Activated CD8-positive, alpha-beta T cell treated with anti-CD3 and anti-CD28 coated beads, Interleukin-2, amount 10 ng/mL, durations not matched to agents 7 days and 5 days (primary cell): ENCODE measurements at places on chromosomes 13 and 19. TPM values are rescaled to one million over a fixed set of nuclear protein-coding genes. Genes with fewer than 3 reads are reported as not detected.
A peak's percentile ranks its signal among the peaks of the same experiment; 100 is the strongest.

DNA sequence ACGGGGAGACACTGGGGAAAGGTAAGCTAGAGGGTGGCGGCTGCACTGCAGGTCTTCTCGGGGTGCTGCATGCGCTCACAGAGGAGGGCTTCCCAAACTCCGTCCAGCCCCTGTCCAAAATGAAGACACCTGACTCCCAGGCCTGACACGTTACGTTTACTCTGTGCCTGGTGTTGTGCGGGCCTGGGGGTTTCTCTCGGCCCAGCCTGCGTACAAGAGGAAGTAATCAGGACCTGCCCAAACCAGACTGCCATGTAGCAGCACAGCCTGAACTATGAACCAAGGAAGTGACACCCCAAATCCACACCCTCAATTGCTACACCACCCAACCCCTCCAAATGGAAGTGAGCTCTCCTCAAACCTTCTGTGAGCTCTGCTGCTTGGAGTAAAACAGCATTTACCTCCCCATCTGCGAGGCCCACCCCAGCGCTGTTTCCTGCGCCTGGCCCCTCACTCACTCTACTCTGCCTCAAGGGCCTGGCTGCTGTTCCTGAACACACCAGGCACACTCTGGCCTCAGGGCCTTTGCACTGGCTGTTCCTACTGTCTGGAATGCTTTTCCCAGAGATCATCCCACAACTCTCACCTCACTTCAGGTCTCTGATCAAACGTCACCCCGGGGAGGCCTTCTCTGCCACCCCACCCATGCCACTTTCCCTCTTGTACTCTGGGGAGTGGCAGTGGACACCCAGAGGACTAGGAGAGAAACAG is 3.0 kb downstream of the HSPBP1 start:
- peak overlapping the region; percentile 84 for H3K27ac ChIP-seq
- H3K27me3 ChIP-seq = no peaks in the 10 kb centered on the region
- peak overlapping the region; percentile 32 for H3K4me3 ChIP-seq
- DNase-seq = no peak
- H3K4me1 ChIP-seq = peaks cover 41% of the 10 kb centered on the region
- peaks cover 17% of the 10 kb centered on the region for H3K36me3 ChIP-seq

- H3K27ac ChIP-seq = no peak overlapping the region
- H3K27me3 ChIP-seq = no peaks in the 10 kb centered on the region
Measured at GRCh38 chr13:35882722-35883497, 248.3 kb downstream of the DCLK1 start.

- H3K27ac ChIP-seq = no peak overlapping the region
- H3K36me3 ChIP-seq = no peaks in the 10 kb centered on the region
- H3K27me3 ChIP-seq = peaks cover 8% of the 10 kb centered on the region
Measured at GRCh38 chr13:25707726-25708125, 336.0 kb downstream of the ATP8A2 start.

REEP6 gene
- 1.9 TPM for total RNA-seq

PCDH20 gene
- total RNA-seq = not detected
